ENCODE measurements at places on chromosomes 4 and X.

- no peak for DNase-seq
These were observed 6.6 kb downstream of the HCCS start for GRCh38 chrX:11117745-11118144.

DNA sequence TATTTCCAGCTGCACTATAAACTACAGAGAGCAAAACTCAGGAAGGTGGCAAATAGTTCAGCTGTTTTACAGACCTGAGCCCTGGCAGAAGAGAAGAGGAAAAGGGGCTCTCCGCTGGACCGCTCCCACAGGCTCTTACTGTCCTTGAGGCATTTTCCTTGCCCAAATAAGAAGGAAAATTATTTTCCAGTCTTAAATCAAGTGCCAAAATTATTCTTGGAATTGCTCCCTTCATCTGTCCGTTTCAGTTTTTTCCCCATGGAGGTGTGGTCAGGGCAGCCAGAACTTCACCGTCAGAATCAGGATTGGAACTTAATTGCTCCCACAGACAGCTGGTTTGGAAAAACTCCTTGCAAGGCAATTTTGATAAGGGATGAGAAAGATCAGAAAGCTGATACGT lies 35.2 kb upstream of the SPINK2 start:
- DNase-seq: no peak

GRCh38 chr4:123216946-123217345 lies 179.6 kb upstream of the SPRY1 start:
- DNase-seq: no peak

DNA sequence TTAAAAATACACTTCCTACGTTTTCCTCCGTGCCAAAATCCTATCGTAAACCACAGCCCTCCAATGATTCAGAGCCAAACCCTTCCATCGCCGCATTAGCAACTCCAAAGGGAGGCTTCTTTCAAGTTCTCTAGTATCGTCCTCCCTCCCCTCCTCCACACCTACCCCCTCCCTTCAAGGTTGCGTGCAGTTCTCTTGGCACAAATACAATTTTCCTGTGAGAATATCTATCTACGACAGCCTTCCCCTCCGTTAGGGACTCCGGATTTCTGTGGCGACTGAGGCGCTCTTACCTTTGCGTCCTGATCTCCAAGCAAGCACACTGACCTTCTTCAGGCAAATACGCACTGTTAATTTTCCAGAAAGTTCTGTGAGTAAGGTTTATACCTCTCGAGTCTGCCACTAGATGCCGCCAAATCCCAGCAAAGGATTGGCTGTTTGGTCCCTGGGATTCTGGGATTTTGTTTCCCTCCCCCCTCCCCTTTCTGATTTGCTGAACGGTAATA lies 1.2 kb upstream of the MORF4L2 start:
- no peak for DNase-seq

DNA sequence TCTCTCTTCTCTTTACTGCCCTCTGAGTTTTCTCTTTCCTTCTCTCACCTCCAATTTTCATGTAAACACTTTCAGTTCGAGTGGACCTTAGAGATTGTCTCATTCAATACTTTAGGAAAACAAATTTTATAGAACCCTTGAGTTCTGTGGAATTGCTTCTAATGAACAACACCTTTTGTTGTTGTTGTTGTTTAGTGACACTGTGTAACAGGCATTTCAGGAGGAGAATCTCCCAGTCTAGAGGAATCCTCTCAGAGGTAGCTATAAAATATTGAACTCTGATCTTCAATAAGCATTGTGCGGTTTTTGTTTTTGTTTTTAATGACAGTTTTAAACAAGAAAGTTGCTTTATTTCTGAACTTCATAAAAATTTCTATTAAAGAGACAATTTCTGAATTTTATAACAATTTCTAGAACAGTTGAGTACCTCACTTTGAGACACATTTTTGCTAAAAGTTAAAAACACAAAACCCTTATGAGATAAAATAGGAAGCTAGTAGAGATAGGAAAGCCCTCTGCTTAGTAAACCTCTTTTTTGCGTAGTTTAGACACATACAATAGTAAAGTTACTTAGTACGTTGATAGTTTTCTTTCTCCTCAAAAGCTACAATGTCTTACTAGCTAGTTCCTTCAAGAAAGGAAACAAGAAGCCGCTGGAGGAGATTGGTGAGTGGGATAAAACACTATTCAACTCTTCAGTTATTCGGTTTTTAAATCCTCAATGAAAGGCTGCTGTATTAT lies 38.8 kb downstream of the CLCN3 start:
- no peak for DNase-seq

DNA sequence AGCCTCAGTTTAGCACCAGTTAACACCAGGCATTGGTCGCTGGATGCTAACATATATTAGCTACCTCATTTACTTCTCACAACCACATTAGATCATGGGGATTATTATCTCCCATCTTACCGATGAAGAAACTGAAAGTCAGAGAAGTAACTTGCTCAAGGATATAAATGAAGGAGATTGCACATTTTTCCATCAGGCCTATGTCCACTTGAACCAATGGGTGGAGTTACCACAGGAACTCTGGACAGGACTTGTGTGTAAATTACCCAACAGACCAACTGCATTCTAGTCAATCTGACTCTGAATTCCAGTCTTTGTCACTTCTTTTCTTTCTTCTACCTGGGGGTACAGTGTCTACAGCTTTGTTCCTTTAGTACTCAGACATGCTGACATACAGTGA lies 1.8 kb downstream of the LNX1 start:
- DNase-seq: no peak

GRCh38 chr4:134740290-134740689 lies 538.7 kb upstream of the PABPC4L start:
- DNase-seq: no peak

DNA sequence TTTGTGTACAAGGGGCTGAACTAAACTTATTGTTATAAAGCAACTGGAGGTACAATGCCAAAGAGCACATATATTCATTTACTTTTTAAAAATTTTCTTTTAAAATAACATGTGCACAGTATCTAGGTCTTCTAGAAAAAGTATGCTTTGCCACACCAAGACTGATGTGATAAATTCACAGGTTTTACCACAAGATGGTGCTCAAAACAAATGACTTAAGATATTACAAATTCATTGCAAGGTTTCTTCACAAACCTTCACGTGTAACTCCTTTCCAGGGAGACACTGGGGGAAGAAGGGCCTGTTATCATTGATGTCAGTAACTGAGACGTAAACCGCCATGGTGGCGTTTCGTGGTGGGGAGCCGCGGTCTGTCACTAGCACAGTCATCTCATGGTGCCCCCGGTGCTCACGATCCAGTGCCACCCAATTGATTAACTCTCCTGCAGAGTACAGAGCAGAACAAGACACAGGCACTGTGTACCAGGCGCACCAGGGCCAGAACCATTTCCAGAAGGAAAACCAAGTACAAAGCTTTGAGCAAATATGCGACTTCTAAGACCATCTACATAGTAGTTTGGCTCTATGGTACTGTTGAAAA lies 162.2 kb downstream of the DCHS2 start:
- no peak for DNase-seq

GRCh38 chr4:7068883-7069282 lies 1.0 kb upstream of the GRPEL1 start:
- DNase-seq: no peak

GRCh38 chr4:11130195-11130970 lies 298.3 kb downstream of the HS3ST1 start:
- no peak for DNase-seq

- no peak for DNase-seq
These were observed 24.6 kb upstream of the TBL1X start for GRCh38 chrX:9440116-9440844.

DNA sequence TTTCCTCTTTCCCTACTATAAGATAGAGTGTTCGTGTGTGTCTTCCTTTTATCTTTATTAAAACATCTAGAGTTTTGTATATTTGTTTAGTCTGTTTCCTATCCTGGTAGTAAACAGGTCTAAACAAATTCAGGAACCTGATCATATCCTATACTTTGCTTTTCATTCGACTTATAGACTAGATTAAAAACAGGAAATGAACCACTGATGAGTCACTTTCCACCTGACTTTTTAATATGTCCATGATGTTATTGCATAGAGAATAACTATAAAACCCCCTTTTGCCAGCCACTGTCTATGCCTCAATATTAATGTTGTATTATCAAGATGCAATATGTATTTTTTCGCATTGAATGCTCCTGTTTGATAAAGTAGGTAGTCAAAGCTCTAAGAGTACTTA lies 1794.0 kb downstream of the STIM2 start:
- no peak for DNase-seq

DNA sequence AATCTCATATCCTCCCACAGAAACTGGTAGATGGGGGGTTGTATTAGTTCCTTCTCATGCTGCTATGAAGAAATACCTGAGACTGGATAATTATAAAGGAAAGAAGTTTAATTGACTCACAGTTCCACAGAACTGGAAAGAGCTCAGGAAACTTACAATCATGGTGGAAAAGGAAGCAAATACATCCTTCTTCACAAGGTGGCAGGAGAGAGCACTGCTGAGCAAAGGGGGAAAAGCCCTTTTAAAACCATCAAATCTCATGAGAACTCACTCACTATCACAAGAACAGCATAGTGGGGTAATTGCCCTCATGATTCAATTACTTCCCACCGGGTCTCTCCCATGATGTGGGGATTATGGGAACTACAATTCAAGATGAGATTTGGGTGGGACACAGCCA lies 250.5 kb upstream of the GPRIN3 start:
- DNase-seq: no peak

- DNase-seq: no peak
These were observed 32.5 kb downstream of the WDR1 start for GRCh38 chr4:10083861-10084641.

DNA sequence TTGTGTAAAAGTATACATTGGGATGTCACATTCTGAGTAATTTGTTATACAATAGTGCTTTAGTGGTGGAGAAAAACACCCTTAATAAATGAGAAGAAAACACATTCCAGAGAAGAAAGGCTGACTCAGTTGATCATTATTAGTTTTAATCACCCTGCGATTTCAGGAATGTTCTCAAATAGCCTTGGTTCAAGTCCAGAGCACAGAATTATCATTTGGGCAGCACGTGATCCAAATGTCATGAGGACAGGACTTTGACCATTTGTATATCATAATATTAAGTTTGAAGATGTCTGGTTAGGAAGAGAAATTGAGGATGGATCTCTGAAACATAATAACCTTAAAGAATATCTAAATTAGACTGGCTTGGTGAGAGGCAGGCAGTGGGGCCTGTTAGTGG lies 1434.3 kb upstream of the TENM3 start:
- DNase-seq: no peak

- DNase-seq: no peak
These were observed 49.1 kb upstream of the GAB1 start for GRCh38 chr4:143287572-143287923.

DNA sequence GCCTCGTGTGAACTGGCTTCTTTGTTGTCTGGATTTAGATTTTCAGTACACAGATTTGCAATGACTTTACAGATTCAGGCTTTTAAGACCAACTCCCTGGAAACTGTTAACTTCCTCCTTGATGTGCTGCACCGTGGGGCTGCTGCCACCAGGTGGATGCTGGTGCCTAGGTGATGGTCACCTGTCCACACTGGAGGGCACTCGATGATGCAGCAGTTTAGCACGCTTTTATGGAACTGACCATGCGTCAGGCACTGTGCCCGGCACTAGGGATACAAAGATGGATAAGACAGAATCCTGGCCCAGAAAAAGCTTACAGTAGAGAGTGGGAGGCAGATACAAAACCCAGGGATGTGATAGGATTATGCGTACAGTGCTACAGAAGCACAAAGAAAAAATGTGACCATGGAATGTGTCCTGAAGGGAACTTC lies 180.7 kb downstream of the CEP135 start:
- DNase-seq: no peak

GRCh38 chr4:76601791-76602190 lies 166.8 kb downstream of the SHROOM3 start:
- no peak for DNase-seq

DNA sequence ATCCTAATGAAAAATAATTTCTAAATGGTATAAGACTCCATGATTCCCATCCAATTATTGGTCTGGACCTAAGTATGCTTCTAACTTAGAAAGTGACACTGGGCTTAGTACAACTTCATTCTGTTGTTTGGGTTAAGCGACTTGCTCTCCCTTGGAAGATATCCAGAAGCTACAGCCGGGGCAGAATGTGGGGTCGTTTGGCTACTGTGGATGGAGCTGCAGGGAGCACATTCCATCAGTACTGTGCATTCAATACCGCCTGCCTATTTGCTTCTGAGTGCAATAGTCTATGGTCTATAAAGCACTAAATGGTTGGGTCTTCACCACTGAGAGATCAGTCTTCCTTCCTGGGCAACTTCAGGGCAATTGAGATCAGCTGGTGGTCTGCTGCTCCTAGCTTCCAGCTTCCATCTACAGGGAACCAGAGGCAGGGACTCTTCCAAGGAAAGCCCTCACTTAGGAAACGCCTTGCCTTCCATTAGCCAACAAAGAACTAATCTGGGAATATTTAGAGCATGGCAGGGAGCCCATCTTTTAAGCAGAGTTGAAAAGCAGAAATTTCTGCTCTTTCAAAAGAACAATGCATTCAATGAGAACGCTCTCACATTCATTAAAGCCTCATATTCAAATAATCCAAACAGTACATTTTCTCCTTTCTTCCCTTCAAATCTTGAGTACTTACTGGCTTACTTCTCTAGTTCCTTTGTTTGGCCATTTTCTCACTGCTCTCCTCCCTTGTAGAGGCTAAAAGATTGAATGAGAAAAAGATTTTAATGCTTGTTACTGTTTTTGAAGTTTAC lies 1049.9 kb upstream of the TENM3 start:
- no peak for DNase-seq

DNA sequence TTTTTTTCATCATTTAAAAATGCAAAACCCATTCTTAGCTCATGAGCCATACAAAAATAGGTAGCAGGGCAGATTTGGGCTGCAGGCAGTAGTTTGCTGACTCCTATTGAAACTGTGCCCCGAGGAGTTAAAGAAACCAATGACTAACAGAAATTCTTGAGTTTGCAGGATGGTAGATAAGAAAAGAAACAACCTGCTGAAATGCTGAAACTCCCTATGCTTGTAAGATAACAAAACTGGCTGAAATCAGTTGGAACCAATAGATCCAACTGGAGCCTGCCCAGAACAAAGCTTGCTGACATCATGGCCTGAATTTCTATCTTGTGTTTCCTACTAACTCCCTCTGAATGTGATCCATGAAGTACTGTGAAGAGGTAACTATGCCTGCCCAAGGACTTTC lies 68.6 kb downstream of the ANOS1 start:
- no peak for DNase-seq

DNA sequence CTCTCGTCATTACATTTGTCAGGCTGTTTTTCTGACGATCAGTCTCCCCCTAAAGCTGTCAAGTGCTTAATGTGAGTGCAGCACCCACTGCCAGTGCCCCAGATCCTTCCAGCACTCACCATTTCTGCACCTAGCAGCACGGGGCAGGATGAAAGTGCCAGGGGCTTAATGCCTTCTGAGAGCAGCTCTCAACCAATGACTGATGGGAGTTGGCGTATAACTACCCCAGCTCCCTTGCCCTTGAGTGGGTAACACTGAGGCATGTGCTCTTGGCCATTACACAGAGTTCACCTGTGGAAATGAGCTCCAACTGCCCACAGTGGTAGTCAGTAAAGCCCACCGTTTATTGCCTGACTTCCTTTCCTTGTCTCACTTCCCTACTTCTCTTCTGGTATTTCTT lies 226.2 kb upstream of the BCOR start:
- no peak for DNase-seq
